Stimulated activated CD8-positive, alpha-beta memory T cell treated with anti-CD3 and anti-CD28 coated beads, Interleukin-12 subunit alpha, Interleukin-12 subunit beta, amount 100 ng/mL, for 4 hours (primary cell): ENCODE measurements at places on chromosomes 3 and 15.
A peak's percentile ranks its signal among the peaks of the same experiment; 100 is the strongest.

DNA sequence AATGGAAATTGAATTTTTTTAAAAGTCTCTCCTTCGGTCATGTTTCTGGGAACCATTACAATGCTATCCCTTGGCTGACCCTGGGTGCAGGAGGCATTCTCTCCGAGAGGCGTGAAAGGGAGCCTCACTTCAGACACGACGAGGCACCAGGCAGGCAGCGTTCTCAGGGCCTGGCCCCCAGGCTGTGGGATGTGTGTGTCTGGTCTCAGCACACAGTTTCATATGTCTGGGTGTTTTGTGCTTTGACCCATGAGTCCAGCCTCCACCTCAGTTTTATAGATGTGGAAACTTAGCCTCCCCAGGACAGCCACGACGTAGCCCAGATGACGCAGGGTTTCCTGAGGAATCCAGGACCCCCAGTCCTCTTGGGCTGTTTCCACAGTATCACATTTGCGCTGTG is 34.0 kb downstream of the FGD5 start:
- no peak for DNase-seq

DNA sequence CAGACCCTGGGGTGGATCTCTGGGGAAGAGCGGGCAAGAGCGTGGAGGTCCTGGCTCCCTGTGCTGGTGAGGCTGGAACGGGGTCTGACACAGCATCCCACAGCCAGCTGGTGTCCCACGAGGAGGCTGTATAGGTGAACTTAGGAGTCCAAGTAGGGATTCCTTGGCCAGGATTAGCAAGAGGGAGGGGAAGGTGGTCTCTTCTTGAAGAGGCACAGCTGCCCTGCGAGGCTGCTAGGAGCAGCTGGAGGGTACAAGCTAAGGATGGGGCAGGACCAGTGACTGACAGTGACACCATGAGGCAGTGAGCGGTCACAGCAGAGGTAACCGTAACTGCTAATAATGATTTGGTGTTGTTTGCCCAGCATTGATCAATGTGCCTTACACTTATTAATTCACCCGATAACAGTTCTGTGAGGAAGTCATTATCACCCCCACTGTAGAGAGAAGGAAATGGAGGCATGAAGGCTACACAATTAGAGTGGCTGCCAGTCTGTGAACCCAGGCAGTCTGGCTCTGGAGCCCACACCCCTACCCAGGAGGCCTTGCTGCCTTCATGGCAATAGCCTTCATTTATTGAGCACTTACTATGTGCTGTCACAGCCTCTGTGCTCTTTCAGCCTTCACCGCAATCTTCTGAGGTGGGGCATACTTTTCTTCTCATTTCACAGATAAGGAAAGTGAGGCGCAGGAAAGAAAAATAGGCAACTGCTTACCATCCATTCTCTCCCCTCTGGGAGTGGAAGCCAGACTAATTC is 59.4 kb downstream of the TMEM44 start:
- no peak for DNase-seq

DNA sequence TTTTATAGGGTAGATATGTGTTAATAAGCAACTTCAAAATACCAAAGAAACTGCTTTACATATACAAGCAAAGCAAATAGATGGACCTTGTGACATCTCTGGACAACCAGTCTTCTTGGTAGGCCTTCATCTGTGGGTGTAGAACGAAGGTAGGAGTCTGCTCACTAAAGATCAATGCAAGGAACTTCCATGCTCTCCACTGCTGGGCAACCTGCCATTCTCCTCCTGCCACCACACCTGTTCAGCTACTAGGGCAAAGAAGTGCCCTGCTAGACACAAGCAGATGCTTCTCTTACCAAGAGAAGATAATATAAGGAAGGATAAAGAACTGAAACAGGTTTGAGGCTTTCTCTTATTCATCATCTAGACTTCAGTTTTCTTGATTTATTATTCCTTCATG is 12.6 kb downstream of the PPARG start:
- no peak for DNase-seq

GRCh38 chr3:37891227-37891626 is 29.5 kb downstream of the CTDSPL start:
- no peak for DNase-seq

- DNase-seq: no peak
Observed at GRCh38 chr3:181901626-181902025, 189.9 kb downstream of the SOX2 start.

- no peak for DNase-seq
Observed at GRCh38 chr15:71934446-71934845, 124.1 kb downstream of the NR2E3 start.

DNA sequence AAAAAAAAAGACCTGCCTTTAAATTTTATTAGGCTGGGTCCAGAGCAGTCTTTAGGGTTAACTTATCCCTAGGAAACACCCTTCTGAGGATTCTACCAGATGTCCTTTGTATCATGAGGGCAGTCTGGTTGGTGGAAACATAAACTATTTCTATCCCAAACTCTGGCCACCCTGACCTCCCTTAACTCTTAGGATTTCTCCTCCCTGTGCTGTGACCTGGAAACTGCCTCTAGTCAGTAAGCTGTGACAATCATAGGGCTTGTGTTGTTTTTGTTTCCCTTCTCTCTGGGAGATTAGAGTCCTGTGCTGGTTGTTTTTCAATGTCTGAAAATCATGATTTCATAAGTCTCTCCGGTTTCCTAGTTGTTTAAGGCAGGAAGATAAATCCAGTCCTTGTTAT is 78.1 kb downstream of the TNFAIP8L3 start:
- DNase-seq: no peak

DNA sequence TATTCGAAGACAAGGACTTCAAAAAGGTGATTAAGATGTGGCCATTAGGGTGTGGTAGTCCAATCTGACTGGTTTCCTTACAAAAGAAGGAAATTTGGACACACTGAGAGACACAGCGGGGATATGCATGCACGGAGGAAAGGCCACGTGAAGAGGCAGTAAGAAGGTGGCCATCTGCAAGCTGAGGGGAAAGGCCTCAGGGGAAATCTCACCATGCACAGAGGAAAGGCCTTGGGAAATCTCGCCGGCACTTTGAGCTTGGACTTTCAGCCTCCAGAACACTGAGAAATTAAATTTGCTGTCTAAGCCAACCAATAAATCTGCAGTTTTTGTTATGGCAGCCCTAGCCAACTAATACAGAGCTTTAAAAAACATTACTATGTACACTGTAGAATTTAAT is 78.8 kb downstream of the DLG1 start:
- no peak for DNase-seq

GRCh38 chr3:10008588-10009344 is 17.5 kb upstream of the FANCD2 start:
- peak; percentile 56 for DNase-seq

DNA sequence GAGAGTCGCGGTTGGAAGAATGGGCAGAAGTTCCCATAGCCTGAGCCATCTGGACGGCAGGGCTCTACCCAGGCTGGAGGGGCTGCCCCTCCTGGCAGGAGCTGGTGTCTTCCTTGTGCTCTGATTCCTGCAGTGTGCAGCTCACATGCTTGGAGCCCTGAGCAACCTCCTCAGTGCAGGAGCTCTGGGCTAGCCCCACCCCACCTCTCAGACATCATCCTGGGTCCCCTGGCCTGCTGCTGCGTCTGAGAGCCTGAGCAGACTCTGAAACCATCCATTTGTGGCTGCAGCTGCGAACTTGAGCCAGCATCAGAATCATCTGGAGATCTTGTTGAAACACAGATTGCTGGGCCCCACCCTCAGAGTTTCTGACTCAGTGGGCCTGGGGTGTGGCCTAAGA is 42.8 kb downstream of the POMGNT2 start:
- DNase-seq: no peak

- no peak for DNase-seq
Observed at GRCh38 chr3:128424508-128425069, 42.1 kb downstream of the DNAJB8 start.
